ENCODE measurements at places on chromosomes 2 and 18.

GRCh38 chr18:60038731-60039130 lies 138.9 kb downstream of the PMAIP1 start:
- DNase-seq: no peak

- no peak for DNase-seq
Measured at GRCh38 chr2:227406177-227407031, 18.7 kb upstream of the SCYGR1 start.

GRCh38 chr2:70463997-70464396 lies 89.6 kb downstream of the TGFA start:
- no peak for DNase-seq

- DNase-seq: no peak
Measured at GRCh38 chr2:16167870-16168426, 227.6 kb downstream of the MYCN start.

- no peak for DNase-seq
Measured at GRCh38 chr2:65076345-65076710, 20.1 kb downstream of the CEP68 start.

GRCh38 chr2:17899871-17900270 lies 21.4 kb downstream of the KCNS3 start:
- no peak for DNase-seq

GRCh38 chr2:84285056-84285747 lies 173.9 kb downstream of the SUCLG1 start:
- no peak for DNase-seq

GRCh38 chr2:232927793-232928550 lies 57.9 kb downstream of the SNORC start:
- DNase-seq: no peak

GRCh38 chr18:79404567-79404910 lies 8.8 kb downstream of the NFATC1 start:
- no peak for DNase-seq

DNA sequence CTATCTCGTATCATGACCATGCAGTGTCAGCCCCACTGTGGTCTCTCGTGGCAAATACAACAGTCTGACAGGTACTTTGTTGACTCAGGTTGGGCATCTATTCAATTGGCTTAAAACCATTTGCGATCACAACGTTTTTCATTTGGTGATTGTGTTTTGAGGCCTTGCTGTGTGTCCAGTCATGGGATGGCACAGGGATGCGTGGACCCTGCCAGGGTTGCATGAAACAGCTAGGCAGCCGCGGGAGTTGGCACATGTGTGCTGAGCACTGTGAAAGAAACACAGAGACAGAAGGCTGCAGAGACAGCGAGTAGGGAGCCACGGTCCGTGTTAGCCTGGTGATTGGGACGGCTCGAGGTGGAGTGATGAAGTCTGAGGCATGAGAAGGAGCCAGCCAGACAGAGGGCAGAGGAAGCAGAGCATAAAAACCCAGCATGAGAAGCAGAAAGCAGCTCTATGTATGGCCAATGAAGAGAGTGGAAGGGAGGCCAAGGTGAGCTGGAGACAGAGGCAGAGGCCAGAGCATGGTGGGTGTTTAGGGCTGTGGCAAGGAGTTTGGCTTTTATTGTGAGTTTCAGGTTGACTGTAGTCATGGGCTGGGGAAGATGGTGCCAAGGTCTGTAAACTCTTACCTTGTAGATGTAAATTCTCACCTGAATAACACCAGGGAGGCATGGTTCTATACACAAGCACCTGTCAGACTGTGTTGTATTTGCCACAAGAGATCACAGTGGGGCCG lies 31.8 kb upstream of the IL1R1 start:
- DNase-seq: no peak

GRCh38 chr2:31581124-31581795 lies 522 bp upstream of the SRD5A2 start:
- DNase-seq: no peak

- DNase-seq: no peak
Measured at GRCh38 chr2:230798769-230799399, 65.9 kb upstream of the ITM2C start.

DNA sequence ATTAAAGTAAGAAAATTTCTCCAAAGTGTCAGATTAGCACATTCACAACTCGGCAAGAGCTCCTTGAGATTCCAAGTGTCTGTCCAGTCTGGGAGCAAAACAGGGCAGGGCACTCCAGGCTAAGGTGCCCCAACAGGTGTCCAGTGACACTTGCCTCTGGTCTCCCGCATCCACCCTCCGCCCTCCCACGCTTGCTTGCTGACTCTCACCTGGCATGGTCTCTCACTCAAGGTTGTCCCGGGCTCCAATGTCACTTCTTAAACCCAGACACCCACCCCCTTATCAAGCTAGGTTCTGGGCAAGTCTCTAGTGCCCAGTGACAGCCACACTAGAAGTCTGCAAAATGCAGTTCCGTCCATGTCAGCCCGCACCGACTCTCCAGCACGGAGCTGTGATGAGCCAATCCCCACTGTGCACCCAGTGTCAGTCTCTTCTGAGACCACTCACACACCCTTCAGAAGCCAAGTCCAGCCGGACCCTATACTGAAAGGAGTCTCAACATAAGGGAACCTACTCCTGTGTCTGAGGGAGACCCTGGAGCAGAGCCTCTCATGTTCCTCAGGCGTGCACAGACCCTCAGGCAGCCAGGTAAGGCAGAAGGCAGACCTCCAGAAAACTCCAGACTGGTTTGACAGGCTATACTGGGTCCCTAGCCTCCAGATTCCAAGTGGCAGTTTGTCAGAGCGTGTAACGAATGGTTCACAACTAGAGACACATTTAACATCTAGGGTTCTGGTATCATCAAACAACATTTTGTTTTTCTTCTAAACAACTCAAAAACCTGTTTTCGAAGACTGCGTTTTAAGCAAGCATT lies 45.6 kb downstream of the HDLBP start:
- DNase-seq: no peak

DNA sequence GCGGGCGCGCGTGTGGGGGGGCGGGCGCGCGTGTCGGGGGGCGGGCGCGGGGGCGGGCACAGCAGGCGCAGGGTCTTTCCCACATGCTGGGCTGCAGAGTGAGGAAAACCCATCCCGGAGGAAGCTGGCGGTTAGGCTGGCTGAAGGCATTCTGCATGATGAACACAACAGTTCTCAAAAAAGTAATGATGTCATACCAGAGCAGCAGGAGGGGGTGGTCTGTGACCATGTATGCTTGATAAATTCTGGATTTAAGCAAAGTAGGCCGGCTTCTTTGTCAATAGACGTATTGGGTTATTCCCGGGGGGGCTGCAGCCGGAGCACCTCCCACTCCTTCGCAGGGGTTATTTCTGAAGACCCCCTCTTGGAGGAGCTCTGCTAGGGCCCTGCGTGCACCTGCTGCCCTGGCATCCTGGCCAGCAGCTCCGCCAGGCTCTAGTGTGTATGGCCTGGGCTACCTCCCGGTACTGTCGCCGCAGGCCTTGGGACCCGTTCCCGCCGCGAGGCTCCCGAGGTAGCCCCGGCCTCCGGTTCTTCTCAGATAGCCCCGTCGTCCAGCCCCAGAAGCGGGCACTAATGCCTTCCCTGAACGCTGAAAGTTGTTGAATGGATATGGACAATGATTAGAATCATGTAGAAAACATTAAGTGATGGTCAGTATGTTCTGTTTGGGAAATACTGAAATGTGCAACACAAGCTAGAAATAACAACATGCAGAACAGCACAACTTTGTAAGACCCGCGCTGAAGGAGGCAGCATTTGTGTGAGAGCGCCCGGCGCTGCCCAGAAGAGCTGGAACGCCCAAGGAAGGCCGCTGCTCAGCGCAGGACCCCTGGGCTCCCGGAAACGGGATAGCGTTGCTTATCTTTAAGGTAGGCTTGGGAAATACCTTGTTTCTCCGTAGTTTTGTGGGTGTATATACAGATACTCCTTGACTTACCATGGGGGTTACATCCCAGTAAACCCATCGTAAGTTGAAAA lies 101.4 kb upstream of the RAB6C start:
- no peak for DNase-seq

GRCh38 chr18:3115447-3116030 lies 102.6 kb upstream of the LPIN2 start:
- no peak for DNase-seq

DNA sequence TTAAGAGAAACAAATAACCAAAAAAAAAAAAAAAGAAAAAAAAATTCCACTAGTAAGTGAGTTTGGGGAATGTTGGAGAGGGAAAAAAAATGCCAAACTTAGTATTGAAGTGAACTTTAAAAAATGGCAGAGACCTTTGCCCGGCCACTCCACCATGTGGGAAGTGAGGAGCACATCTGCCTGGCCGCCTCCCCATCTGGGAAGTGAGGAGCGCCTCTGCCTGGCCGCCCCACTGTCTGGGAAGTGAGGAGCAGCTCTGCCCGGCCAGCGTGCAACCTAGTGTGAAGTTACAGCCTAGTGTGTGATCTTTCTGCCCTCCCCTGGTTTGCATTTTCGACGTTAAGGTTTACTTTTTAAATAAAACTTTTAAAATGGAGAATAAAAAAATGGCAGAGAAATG lies 33.9 kb upstream of the VIT start:
- no peak for DNase-seq

DNA sequence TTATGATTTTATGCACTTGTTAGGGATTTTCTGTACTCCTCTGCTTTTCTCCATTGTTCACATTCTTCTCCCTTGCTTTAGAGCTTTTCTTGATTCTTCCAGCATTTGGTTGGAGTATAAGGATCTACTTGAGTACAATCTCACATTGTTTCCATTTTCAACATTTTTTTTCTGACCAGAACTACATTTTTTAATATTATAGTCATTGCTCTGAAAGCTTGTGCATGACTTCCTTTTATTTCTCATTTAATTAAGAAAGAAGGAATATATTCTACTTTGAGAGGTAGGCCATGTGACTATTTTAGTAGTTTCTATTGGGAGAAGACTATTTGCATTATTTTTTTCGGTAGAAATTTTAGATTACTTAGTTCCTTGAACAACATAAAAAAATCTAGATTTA lies 200.4 kb downstream of the TMEM247 start:
- DNase-seq: no peak

GRCh38 chr18:72223733-72224132 lies 320.4 kb downstream of the CBLN2 start:
- DNase-seq: no peak

- DNase-seq: no peak
Measured at GRCh38 chr2:72924353-72925240, 7.3 kb downstream of the EMX1 start.

DNA sequence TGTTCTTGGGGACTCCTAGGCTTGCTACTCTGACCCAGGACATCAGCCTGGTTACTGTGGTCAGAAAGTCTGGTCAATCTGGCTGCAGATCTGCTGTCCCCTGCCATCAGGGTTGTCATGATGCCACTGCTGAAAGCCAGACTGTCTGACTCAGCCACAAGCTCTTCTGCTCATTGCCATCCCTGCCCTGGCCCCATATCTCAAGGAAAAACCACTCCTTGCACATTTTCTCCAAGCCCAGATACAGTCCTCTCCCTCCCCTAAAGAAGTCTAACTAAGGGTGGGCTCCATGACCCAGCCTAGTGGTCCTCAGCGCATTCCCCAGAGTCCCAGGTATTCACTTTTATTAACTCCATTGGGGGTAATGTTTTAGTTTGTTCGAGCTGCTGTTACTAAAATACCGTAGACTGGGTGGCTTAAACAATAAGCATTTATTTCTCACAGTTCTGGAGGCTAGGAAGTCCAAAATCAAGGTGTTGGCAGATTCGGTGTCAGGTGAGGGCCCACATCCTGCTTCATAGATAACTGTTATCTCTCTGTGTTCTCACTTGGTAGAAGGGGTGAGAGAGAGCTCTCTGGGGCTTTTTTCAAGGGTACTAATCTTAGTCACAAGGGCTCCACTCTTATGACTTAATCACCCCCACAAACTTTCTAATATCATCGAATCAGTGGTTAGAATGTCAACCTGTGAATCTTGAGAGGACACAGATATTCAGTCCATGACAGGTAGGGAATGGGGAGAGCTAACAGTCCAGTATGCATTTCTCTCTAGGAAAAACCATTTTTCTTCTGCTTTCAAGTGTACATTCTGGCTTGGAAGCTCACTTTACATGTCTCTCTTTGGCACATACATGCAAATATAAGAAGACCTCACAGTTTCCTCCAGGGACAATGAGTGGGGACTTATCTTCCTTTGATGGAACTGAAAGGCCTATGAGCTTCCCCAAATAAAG lies 94.8 kb upstream of the CXCR4 start:
- no peak for DNase-seq

DNA sequence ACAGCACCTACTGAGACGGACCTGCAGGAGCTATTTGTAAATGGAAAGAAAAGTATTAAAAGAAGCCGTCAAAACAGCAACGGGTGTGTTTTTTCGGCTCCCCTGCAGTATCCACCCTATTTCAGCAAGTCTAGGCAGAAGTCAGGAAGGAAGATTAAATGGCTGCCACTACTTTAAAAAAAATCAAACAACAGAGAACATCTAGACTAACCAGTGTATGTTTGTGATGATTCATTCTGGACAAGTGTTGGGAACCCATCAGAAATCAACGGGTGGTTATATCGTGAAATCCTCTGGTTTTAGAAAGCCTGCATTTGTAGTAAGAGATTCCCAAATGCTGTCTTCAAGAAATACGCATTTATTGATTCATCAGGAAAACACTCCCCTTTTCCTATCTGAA lies 9.0 kb downstream of the PMAIP1 start:
- no peak for DNase-seq

- DNase-seq: no peak
Measured at GRCh38 chr2:60226943-60227342, 326.5 kb downstream of the BCL11A start.

- DNase-seq: no peak
Measured at GRCh38 chr2:145257931-145258330, 738.0 kb upstream of the ZEB2 start.

DNA sequence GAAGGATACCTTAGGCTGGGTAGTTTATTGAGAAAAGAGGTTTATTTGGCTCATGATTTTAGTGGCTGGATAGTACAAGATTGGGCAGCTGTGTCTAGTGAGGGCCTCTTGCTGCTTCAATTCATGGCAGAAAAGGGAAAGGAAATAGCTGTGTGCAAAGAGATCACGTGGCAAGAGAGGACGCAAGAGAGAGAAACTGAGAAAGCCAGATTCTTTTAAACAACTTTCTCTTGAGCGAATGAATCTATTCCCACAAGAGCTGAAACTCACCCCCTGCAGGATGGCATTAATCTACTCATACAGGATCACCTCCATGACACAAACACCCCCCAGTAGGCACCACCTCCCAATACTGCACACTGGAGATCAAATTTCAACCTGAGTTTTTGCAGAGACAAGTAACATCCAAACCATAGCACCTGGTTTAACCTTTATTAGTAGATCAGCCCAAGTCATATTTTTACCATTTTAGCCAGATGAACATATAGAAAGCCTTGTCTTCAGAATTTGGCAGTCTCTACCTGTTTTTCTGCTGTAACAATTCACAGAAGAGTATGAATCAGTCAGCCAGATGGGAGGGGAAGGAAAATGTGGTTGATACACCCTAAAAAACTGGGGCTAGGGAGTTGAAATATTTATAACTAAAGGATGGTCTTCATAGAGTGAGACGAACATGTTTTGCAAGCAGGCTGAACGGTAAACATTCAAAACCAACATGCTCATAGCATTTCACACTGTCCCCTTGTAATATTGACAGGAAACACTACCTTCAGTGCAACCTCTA lies 73.9 kb upstream of the NCKAP5 start:
- no peak for DNase-seq

- DNase-seq: no peak
Measured at GRCh38 chr2:11456251-11456650, 9.7 kb downstream of the E2F6 start.
